ENCODE measurements at places on chromosomes 1 and 21.

DNA sequence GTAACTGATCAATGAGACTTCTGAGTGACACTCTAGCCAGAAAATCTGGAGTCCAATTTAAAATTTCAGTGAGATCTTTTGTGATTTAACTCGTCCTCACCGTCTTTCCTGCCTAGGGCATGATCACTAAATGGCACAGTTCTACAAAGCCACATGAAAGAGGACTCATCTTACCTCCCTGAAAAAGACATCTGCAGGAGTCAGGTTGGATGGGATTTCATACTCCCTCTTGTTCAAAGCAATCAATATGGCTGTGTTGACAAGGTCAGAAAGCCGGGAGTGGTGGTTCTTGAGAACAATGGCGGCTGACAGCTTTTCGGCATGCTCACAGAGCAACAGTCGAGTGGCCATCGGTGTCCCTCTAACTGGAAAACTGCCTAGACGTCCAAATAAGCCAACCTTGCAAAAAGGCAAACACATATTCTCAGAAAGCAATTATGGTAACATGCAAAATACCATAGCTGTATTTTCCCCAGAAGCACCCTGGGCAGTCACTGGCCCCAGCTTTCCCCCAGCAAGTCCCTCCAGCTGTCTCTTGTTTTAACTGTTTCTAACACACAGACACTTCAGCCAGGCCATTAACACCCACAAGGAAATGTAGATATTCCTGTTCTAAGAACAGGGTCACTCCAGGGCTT is 36.6 kb upstream of the ACTA1 start:
- DNase-seq = no peak

DNA sequence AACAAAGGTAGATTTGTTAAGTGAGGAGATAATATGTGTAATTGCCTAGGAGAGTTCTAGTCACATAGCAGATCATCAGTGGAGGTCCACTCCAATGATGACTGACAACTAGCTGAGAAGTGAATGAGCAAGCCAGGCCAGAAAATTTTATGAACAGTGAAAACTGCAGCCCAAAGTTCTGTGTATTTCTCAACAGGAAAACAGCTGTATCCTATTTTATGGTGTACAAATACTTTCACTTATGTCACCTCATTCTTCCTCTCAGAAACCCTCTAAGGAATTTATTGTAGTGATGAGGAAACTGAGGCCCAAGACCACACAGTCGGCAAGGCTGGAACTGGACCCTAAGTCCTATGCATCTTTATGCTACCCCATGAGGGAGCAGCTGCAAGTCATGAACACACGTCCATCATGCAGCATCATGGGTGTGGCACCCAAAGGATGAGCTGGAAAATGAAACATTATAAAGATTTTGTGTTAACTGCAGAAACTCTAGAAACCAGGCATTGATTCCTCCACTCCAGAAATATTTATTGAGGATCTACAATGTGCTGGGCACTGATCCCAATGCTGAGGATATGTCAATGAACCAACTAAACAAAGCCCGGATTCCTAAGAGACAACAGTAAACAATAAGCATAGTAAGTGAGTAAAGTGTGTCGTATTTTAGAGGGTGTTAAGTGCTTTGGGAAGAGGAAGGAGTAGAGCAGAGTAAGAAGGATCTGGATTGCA is 99.5 kb upstream of the DUSP10 start:
- no peak for DNase-seq

DNA sequence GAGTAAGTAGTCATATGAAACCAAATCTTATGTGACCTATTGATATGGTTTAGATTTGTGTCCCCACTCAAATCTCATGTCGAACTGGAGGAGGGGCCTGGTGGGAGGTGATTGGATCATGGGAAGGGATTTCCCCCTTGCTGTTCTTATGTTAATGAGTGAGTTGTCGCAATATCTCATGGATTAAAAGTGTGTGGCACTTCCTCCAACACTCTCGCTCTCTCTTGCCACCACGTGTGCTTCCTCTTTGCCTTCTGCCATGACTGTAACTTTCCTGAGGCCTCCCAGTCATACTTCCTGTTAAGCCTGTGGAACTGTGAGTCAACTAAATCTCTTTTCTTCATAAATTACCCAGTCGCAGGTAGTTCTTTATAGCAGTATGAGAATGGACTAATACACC is 241.2 kb downstream of the RGS7 start:
- DNase-seq = no peak

- DNase-seq = no peak
Measured at GRCh38 chr1:94225845-94226244, 11.5 kb downstream of the ARHGAP29 start.

GRCh38 chr1:157659576-157660247 is 40.9 kb downstream of the FCRL3 start:
- no peak for DNase-seq

Data from stimulated activated CD8-positive, alpha-beta memory T cell treated with anti-CD3 and anti-CD28 coated beads, Interleukin-4, amount 100 ng/mL, for 1 hour (primary cell).